Neural progenitor cell (in vitro differentiated cells): ENCODE measurements at places on chromosomes 2 and 18. TPM values are rescaled to one million over a fixed set of nuclear protein-coding genes. Genes with fewer than 3 reads are reported as not detected.
A peak's percentile ranks its signal among the peaks of the same experiment; 100 is the strongest.

Gene IDH1
- 236 and 308 TPM in 2 replicates for total RNA-seq

Gene ABHD3
- total RNA-seq, result 13.5 and 21.0 TPM in 2 replicates

- DNase-seq, result no peak
Measured at GRCh38 chr2:239110595-239111048, 262.7 kb downstream of the TWIST2 start.

GRCh38 chr2:51595836-51596235 lies 563.9 kb upstream of the NRXN1 start:
- no peak for DNase-seq

GRCh38 chr2:9212010-9212635 lies 5.5 kb downstream of the ASAP2 start:
- no peak for DNase-seq

GRCh38 chr18:22846088-22846683 lies 86.9 kb upstream of the RBBP8 start:
- DNase-seq, result peak; percentile 13
